ENCODE measurements at places on chromosomes 12 and 14.

DNA sequence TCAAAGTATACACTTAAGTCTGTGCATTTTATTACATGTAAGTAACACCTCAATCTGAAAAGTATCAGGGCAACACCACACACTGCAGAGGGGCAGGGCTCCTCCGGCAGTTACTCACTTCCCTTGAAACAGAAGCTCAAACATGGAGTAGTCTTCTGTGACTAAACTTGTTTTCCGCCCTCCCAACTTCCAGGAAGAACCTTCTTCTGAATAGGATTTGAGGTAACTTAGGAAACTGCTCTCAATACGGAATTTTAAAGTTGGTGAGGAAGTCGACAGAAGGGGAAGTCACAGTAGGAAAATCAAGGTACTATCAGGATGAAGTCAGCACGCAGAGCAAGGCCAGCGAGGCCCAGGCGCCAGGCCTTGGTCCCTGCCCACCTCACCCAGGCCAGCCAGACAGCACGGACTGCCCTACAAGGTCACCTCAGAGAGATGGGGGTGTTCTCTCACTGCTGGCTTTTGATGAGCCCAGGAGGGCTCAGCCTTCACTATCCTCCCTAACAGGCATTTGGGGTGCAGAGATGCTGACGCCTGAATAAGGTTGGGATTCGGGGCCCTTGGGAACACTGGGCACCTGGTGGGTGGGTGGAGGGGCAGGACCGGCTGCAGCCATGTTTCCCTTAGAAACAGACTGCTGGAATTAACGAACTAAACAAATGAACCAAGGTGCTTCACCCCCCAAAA is 5.8 kb downstream of the ANKRD9 start:
- DNase-seq, result no peak

GRCh38 chr14:51474854-51475253 is 176.9 kb upstream of the FRMD6 start:
- no peak for DNase-seq

DNA sequence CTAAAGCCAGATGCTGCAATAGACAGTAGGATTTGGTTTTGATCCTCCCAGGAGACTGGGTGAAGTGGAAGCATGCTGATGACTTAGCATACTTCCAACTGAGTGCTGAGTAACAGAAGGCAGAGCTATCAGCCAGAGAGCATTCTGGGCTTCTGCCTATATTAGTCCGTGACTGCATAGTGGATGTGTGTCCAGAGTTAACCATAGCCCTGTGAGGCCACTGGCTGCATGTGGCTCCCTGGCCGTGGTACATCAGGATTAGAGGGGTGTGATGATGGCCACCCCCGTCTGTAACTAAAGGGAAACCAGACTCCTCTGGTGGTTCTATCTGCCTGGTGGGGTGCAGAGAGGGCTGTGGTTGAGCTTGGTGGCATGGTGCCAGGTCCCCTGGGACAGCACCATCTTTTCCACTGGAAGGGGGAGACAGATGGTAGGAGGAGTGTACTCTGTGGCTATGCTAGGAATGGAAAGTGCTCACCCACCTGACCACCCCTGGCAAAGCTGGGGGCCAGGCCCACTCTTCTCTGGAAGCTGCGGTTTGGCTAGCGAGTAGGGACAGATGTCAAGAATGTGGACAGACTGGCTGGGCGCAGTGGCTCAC is 27.4 kb downstream of the ABCD4 start:
- DNase-seq, result no peak

DNA sequence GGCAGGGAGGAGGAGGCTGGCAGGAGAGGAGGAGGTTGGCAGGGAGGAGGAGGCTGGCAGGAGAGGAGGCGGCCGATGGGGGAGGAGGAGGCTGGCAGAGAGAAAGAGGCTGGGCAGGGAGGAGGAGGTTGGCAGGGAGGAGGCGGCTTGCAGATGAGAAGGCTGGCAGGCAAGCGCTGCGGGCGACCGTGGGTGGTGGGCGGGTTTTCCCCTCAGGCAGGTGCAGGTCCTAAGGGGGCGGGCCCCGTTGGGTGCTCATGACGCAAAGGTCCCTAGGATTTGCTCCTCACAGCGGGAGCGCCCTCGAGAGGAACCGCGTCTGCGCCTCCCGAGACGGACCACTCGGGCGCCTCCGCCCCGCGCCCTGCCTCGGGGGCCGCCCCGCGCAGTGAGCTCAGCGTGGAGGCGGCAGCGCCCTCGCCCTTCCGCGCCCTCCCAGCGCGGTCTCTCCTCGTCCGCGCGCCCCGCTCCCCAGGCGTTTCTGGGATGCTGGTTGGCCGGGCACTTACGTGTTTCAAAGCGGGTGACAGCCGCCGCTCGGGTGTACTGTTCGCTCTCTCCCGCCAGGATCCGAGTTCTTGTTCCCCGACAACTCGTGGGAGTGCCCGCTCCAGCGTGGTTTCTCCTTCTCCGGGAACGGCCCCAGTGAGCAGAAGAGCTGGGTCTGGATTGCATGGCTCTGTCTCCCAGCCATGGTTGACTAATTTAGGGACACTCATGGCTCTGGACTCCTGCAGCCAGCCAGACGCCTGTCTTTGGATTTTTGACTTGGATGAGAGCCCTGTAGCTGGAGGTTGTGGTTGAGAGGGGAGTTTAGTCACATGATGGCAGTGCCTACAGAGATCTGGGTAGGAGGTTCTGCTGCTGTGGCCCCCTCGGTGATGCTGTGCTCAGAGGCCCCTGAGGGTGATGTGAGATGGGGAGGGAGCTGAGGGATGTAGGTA is 64.1 kb upstream of the PPP4R3A start:
- DNase-seq, result peak; percentile 38

- no peak for DNase-seq
These were observed 5.3 kb downstream of the SPRYD3 start for GRCh38 chr12:53073881-53074280.

DNA sequence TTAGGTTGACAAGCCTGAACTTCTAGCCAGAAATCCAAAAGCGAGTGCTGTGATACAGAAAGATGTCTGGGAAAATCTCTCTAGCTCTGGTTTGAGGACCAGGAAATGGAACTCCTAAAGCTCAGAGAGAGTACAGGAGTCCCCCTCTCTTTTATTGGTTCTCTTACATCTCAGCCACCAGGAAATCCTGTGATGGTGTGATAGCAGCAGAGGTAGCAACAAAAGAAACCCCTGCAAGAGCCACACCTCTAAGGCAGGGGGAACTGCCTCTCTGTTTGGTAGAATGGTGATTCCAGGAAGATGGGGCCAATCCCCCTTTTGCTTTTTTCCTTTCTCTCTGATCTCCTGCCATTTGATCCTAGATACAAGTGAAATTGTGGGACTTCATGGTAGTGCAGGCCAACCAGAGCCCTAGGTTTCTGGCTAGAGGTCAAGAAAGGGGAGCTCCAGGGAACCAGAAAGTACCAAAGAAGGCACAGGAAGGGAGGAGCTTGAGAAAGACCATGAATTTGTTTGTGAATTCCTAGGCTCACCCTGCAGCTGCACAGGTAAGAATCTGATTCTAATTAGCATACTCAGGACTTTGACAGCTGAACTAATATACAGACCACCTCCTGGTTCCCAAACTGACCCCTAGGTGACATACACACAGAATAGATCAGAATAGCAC is 88.5 kb downstream of the PAPLN start:
- DNase-seq, result no peak

All from germinal center (tissue), 1 donor.